Heart left ventricle (tissue), 16 donors: ENCODE measurements at places on chromosomes 6 and 20. TPM values are rescaled to one million over a fixed set of nuclear protein-coding genes. Genes with fewer than 3 reads are reported as not detected.

- peak; percentile 40 for DNase-seq
Observed at GRCh38 chr6:75402296-75402695, 91.3 kb downstream of the FILIP1 start.

GRCh38 chr20:63759377-63759901 lies 19.9 kb downstream of the SLC2A4RG start:
- DNase-seq: no peak

DNA sequence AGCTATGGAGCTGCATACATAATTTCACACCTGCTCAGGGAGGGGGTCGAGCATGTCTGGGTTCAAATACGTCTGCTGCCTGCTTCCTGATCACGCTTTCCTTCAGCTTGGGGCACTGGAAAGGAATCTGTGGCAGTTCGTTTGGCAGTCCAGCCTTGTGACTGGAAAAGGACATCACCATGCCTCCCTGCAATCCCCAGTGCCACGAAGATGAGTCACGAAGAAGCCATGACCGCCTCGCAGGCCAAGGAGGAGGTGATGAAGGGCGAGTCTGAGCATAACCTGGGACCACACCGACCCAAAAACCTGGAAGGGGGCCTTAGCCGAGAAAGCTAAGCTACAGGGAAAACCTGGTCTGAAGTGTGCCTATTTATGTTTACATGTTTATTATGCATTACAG lies 13.1 kb downstream of the JAG1 start:
- no peak for DNase-seq

DNA sequence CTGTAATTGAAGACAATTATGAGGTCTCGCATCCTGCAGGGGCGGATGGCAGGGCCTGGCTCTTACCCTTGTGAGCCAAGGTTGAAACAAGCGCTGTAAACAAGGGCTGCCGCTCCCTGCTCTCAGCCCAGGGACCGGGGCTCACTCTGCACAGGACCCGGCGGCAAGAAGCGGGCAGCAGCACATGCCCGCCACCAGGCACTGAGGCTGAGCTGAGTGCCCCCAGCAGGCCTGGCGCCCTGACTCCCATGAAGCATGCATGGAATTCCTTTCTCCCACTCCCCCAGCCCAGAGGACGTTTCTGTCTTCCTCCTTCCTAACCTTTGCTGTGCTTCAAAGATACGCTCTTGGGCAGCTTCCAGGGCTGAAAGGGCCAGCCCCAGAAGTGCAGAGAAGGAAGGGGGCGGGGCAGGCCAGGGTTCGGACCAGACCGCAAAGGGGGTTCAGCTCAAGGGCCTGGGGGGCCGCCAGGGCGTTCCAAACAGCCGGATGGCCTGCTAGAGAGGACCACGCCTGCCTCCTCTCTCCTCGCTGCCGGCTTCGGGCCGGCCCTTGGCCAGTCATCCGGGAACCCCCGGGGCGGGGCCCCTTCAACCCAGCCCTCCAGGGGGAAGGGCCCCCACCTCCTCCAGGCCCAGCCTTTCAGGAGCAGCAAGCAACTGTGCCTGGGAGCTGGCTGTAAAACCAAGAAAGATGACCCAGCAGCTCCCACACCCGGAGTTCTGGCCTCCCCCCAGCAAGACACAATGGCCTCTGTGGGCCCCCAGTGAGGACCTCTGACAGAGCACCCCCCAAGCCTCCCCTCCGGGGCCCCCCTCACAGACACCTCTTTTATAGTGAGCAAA lies 109.9 kb downstream of the NOL4L start:
- DNase-seq: peak; percentile 93

GRCh38 chr6:143157131-143157530 lies 96.4 kb downstream of the AIG1 start:
- DNase-seq: no peak

DNA sequence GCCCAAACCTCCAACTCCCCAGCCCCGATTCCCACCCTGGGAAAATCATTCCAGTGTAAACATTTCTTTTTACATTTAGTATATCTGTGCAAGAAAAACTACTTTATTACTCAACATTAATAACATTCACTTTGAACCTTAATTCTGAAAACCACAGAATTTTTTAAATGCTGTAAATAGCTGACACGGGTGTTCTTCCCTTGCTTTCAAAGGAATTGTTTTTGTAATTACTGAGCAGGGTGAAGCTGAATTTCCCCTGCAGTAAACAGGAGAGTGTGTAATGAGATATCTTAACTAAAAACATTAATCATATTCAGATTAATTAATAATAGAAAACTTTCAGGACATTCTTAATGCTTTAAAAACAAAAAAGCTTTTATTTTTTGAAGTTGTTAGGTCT lies 99.3 kb upstream of the CITED2 start:
- DNase-seq: no peak

DNA sequence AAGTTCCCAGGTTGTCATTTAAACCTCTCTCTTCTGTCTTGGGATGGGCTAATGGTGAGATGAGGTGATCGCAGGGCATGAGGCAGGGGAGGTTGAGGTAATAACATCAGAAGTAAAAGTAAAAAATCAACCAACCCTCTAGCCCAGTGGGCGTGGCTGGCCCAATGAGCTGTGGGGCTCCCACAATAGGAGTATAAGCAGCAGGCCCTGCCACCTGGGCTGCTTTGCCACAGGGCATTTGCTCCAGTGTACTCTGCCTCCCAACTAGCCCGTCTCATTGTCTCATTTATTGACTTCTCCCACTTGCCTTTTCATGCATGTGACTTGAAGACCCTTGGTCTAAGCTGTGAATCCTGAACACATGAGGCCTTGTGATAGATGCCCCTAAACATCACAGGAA lies 62.8 kb downstream of the PHACTR3 start:
- no peak for DNase-seq

DNA sequence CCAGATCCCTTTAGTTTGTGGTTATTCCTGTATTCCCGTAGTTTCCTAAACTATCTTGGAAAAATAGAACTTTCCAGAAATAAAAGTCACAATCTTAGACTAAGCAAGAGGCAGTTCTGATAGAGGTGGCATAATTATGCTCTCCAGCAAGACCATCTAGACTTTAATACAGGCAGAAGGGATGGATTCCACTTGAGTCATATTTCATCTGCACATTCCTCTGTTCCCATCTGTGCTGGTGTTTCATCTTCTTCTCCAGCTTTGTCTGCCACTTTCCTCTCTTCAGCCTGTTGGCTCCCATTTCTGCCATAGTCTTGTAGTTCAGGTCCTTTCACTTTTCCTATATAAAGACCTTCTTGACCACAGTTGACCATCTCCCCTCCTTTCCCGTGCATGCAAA lies 102.9 kb downstream of the SOBP start:
- DNase-seq: no peak

DNA sequence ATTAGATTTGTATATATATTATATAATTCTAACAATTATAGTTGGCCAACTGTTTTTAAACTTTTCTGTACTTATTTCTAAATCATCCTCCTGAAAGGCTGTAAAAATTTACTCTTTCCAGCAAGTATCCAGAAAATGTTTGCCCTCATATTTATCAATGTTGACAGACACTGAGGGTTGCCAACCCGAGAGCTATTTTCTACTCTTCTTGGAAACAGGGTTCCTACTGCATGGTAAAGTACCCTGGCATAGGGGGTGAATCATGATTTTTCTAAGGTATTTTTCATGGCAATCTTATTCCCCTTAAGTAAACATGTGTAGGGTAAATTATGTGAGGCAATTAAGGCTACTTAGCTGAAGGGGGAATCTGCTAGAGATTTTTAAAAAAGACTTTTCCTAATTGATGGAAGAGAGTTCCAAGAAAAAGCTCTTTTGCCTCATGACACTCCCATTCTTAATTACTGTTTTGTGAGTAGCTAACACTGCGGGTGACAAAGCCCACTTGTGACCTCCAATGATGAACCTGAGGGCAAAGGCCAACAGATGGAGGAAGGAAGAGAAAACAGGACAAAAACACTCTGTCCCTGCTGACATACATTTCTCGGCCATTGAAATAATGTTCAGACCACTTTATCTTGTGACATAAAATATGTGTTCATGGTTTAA lies 37.9 kb downstream of the GPX5 start:
- no peak for DNase-seq

DNA sequence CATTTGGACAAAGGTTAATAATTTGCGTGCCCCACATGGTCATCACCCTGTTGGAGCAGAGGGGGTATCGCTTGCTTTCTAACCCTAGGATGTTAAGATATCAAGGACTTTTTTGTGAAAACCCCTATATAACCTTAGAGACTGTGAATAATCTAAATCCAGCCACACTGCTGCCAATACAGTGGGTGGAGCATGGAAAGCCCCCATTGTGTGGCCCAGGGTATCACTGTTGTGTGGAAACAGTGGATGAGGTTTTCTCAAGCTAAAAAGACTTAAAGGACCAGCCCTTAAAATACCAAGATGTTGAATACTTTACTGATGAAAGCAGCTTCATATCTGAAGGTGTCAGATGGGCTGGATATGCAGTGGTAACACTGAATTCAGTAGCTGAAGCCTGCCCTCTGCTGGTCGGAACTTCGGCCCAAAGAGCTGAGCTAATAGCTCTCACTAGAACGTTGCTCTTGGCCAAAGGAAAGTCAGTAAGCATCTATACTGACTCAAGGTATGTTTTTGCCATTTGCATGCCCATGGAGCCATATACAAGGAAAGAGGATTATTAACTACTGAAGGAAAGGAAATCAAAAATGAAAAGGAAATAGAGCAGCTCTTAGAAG lies 695.2 kb downstream of the PHF3 start:
- DNase-seq: peak; percentile 50

DNA sequence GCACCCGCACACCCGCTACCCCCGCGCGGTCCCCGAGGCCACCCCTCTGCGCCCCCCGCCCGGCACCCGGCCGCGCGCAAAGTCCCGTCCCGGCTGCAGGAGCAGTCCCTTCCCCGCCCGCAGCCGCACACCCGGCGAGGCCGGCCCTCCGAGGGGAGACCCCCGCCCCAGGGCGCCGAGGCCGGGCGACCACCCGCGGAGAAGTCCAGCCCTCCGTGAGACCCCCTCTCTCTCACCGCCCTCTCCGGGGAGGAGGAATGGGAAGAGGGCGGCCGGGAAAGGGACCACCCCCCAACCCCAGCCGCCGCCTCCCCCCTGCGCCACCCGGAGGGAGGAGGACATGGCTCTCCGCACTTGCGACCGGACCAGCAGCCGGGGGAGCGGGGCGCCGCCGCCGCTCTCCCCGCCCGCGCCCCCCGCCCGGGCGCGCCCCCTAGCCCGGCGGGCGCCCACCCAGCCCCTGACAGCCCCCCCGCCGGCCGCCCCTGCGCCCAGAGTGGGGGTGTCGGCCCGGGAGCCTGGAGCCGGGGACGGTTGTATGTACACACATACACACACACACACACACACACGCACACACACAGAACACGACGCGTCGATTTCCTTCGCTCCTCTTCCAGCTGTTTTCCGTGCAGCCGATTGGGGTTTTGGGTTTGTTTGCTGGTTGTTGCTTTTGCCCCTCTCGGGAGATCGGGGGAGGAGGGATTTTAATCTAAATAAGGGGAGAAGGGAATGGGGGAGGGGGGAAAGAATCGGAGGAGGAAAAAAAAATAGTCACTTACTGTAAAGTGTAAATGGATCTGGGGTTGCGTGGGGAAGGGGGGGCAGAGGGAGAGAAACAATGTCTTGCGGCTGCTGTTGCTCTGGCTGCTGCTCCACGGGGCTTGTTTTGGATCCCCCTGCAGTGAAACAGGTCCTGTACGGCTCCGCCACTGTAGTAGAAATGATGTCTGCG lies at the start of gene ATXN1:
Gene ATXN1 (minus strand): TSS at position 945 of the 955 bp plus-strand sequence.
- peak; percentile 69 for DNase-seq

Gene RAB44
- total RNA-seq: 0.12 TPM

Gene BMP2
- total RNA-seq: 2.6 TPM

Gene TRIM10
- total RNA-seq: not detected

Gene FAM83B
- total RNA-seq: 0.81 TPM

Gene SEMG1
- not detected for total RNA-seq

Gene TREM1
- 0.38 TPM for total RNA-seq
